RKO (cell line): ENCODE measurements at places on chromosomes 1 and 21.

- DNase-seq, result no peak
Observed at GRCh38 chr1:204967451-204967850, 75.6 kb upstream of the CNTN2 start.

DNA sequence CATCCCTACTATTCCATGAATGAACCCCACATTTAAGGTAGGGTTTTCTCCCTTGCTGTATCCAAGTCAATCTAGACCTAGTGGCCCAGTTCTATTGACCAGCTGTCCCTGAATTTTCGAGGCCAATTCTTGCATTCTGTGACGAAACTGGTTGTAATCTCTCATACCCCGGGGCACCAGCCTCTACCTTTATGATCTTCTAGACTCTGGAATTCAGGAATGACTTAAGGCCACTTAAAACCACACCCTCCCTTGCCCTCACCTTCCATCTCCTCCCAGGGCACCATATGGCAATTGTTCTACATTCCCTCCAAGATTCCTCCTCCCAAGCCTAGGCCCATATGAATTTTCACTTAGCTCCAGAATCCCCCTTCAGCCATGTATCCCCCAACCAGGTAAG, 48.9 kb downstream of the RHOU start:
- no peak for DNase-seq

GRCh38 chr1:20380175-20380574, 89.5 kb downstream of the VWA5B1 start:
- DNase-seq, result no peak

DNA sequence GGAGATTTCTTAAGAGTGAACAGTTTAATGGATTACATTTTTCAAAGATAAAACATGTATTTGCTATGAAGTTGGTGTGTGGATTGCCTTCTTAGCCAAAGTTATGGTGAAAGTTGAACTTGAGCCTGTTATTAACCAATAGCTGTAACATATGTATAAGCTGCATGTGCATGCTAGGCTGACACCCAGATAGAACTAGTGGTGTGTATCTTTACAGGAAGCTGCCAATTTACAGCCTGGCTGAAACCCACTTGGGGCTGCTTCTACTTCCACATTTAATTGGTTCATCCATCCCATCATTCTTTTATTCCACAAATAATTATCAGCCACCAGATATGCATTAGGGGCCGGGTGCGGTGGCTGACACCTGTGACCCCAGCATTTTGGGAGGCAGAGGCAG, 3.3 kb downstream of the PLA2G5 start:
- no peak for DNase-seq

GRCh38 chr1:29271724-29272123, 35.4 kb downstream of the PTPRU start:
- no peak for DNase-seq

- no peak for DNase-seq
Observed at GRCh38 chr1:190140644-190141043, 337.0 kb downstream of the BRINP3 start.

GRCh38 chr1:62784509-62785365, 805 bp downstream of the ATG4C start:
- peak; percentile 57 for DNase-seq

- DNase-seq, result no peak
Observed at GRCh38 chr1:80241566-80241965, 1235.0 kb upstream of the ADGRL4 start.

- no peak for DNase-seq
Observed at GRCh38 chr1:201561601-201562000, 22.7 kb downstream of the NAV1 start.

DNA sequence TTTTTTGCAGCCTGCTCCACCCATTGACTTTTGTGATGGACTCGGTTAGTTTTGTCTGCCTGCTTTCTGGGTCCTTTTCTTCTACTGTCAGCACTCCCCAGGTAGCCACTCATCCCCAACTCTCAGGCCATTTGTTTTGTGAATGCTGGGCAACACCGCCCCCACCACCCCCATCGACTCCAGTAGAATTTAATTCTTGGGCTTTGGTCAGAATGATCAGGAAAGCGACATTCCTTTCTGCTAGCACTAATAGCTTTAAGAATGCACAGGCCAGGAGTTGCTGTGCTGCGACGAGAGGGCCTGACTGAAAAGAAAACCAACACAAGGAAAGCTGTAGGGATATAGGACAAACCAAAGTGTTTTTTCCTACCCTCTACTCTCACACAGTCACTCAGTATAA, 144.4 kb downstream of the CDC7 start:
- no peak for DNase-seq

DNA sequence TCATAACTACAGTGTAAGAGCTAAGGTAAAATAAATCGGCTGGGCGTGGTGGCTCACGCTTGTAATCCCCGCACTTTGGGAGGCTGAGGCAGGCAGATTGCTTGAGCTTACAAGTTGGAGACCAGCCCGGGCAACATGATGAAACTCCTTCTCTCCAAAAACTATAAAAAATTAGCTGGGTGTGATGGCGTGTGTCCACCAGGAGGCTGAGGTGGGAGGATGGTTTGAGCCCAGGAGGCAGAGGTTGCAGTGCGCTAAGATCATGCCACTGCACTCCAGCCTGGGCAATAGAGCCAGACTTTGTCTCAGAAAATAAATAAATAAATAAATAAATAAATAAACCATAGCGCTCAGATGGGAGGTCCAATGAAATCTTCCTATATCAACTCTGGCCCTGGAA, 16.7 kb upstream of the FAM110D start:
- no peak for DNase-seq

DNA sequence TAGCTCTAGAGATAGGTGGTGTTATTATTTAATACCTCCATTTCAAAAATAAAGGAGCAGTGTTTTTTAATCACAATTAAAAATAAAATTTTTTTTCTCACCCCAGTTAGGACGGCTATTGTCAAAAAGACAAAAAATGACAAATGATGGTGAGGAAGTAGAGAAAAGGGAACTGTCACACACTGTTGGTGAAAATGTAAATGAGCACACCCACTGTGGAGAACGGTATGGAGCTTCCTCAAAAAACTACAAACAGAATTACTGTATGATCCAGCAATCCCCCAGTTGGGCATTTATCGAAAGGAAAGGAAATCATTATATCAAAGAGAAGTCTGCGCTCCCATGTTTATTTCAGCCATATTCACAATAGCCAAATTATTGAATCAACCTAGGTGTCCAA, 148.7 kb upstream of the NR5A2 start:
- no peak for DNase-seq

GRCh38 chr1:158793604-158794003, 12.6 kb upstream of the OR6N2 start:
- DNase-seq, result no peak

GRCh38 chr1:9004031-9004699, 22.1 kb downstream of the SLC2A7 start:
- DNase-seq, result no peak

DNA sequence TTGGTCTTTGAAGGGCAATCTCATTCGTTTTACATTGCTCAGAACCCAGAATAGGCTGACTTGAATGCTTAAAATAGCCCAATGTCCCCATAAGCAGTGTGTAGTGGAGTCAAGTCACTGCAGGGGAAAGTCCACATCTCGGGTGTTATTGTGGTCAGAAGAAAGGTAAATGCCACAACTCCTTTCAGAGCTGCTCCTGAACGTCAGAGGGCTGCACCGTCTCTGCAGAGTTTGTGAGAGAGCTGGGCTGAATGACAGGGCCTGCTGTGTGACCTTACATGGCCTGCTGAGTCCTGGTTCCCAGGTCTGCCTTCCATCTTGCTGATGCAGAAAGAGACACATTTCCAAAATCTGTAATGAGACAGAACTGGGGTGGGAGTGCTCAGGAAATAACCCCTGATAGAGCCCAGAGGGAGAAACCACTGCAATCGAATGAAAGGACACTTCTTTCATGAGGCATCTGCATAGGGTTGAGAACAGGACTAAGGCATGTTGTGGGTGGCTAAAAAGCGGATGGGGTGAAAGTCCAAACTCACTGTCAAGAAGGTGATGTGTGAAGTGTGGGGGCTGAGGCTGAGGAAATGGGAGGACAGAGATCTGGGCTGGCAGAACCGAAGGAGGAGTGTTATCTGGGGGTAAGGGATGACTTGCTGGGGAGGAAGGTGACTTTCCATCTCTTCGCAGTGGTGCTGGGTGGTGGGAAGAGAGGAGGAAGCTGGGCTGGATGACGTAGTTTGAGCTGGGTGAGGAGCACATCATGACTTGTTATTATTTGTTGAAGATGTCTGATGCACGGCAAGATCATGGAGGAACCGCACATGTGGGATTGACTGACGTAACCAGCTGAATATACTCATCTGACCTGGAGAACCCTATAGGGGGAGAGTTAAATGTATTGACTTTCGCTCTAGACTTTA, 33.7 kb downstream of the XCL2 start:
- DNase-seq, result no peak

GRCh38 chr1:47409311-47410067, 6.6 kb upstream of the FOXE3 start:
- no peak for DNase-seq

- no peak for DNase-seq
Observed at GRCh38 chr21:45835301-45836267, 146.0 kb upstream of the COL6A1 start.

GRCh38 chr1:89369331-89369730, 5.5 kb downstream of the GBP6 start:
- DNase-seq, result no peak

GRCh38 chr1:43329995-43330751, 7.4 kb upstream of the MPL start:
- peak; percentile 32 for DNase-seq

DNA sequence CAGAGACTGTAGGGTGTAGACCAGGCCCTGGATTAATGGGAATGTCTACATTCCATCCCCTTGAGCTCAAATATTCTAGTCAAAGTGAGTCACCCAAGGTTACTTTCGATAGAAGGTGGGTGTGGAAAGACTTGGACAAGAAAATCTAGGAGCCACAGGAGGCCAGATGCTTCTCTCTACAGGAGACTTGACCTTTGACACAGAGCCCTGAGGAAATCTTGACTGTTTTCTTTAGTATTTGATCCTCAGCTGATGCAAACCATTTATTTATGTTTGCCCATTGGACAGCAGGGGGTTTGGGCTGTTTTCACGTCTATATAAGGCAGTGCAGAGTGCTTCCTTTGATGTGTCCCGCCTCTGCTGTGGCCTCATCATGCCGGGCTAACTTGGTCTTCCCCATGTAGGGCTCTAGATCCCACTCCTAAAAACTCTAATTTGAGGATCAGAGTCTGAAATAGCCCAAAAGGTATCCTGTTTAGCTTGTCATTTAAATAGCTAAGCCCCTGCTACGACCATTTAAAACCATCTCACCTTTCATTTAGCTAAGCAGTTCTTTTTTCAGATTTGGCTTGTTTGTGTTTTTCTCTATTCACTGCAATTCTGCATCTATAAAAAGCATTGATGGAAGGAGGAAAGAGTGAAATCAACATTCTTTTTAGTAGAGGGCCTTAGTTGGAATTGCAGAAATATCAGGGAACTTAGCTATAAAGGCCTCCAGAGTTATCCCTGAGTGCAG, 15.5 kb upstream of the MAP3K7CL start:
- no peak for DNase-seq

- DNase-seq, result no peak
Observed at GRCh38 chr1:171954361-171954760, 113.1 kb downstream of the DNM3 start.

DNA sequence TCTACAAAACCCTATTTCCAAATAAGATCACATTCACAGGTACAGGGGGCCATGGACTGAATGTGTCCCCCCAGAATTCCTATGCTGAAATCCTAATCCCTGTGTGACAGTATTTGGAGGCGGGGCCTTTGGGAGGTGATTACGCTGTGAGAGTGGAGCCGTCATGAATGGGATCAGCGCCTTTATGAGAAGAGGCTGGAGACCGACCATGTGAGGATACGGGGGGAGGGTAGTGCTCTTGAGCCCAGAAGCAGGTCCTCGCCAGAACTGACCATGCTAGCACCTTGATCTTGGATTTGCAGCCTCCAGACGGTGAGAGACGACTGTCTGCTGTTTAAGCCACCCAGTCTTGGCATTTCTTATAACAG, 23.8 kb upstream of the KIF26B start:
- DNase-seq, result no peak

DNA sequence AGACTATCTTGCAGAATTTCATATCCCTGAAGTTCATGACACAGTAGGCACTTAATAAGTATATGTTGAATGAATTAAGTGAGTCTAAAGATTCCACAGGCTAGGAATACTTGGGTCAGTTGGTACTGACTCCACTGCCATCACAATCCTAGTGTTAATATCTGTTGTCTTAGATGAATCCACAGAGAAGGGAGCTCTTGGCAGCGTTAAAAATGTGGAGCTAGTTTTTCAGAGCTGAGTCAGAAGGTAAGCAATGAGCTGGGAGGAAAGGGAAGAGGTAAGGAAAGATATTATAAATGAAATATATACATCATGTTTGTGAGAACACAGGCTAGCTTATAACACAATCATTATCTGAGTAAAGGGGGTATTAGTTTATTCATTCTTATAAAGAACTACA, 21.8 kb upstream of the GORAB start:
- no peak for DNase-seq

- no peak for DNase-seq
Observed at GRCh38 chr1:64245495-64245894, 42.1 kb downstream of the UBE2U start.

GRCh38 chr1:23582820-23583219, 23.5 kb upstream of the ID3 start:
- DNase-seq, result no peak

DNA sequence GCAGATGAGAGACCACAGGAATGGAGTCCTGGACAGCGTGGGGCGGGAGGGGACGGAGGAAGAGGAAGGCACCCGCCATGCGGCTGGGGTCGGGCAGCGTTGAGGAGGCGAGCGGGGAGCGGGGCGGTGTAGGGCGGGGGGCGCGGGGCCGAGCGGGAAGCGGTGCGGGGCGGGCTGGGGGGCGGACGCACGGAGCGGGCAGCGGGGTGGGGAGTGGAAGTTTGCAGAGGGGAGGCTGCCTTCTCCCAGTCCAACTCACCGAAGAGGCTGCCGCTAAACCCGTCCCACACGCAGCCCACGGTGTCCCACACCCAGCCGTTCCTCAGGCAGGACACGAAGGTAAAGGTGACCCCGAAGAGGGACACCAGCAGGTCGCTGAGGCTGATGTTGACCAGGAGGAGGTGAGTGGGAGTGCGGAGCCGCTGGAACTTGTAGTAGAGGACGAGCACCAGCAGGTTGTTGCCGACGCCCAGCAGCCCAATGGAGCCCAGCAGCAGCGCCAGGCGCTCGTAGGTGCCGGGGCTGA, 483 bp downstream of the CHML start:
- peak; percentile 69 for DNase-seq

DNA sequence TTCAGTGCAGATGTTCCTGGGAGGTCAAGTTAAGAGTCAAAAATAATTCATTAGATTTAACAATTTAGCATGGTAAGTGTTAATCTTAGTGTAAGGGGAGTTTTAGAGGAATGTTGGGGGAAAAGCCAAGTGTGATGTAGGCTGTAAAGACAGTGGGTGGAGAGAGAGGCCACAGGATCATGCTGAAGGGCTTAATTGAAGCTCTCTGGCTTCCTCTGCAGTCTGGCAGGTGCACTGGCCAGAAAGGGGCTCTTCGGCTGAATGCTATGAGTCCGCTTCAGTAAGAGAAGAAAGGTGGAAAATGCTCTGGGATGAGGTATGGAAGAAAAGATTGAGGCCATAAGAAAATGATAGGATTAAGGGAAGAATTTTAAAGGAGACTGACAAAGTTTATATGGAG, 3.0 kb downstream of the BRDT start:
- no peak for DNase-seq
